Stimulated activated CD4-positive, alpha-beta T cell treated with anti-CD3 and anti-CD28 coated beads, Interleukin-15, amount 100 ng/mL, for 48 hours (primary cell): ENCODE measurements at places on chromosomes 6 and 20.

GRCh38 chr6:112150363-112150762, 63.0 kb downstream of the FAM229B start:
- DNase-seq, result no peak

DNA sequence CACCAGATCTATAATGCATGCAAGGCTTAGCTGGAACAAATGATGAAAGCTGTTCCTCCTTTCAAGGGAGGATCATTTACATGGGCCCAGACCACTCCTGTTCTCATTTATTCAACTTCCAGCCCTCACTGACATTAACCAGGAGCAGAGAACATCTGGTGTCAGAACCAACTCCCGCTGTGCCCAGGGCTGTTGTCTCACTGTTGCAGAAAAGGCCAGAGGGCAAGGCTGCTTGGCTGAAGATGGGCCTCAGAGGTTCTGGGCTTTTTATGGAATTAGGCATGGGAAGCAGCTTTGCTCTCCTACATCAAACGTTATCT, 164.2 kb downstream of the GMPR start:
- DNase-seq, result no peak

DNA sequence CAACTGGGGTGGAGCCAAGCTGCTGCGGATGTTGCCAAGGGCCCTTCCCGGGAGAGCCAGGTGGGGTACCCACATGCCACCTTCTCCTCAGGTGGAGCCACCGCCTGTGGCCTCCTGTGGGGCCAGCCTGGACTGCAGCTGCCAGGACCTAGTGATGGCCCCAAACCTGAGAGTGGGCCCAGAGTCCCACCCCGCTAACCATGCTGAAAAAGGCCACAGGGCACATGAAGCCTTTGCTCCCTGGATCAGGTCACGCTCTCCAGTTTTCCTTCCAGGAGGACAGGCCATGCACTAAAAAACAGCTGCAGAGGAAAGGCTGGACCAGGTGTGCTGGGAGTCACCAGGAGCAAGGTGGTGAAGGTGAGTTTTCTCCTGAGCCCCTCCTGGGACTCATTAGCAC, 73.9 kb upstream of the SLC22A16 start:
- no peak for DNase-seq

DNA sequence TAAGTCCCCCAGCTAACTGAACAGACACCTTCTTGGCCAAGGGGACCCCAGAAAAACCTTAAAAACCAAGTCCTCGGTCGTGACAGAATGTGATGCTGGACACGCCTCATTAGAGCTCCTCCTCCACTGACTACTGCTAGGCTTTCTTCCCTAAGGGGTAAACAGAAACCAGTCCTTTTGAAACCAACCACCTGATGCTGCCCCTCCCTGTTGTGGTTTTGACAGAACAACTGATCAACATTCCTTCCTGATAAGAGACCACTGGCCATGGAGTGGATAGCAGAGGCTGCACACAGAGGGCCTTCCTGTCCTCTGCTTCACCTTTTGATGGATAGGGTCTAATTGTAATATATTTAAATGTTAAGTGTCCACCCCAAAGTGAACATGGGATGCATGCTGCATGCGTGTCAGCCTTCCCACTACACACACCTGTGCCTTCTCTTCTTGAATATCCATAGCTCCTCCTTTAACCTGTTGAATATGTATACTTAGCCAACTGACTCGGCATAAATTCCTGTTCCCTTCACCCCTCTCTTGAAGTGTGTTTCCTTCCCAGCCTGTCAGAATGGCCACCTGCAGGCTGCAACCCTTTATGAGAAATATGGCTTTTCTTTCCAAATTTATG, 27.9 kb upstream of the SLC2A12 start:
- no peak for DNase-seq

- DNase-seq, result no peak
Measured at GRCh38 chr20:63834491-63834880, 3.4 kb upstream of the ZBTB46 start.

DNA sequence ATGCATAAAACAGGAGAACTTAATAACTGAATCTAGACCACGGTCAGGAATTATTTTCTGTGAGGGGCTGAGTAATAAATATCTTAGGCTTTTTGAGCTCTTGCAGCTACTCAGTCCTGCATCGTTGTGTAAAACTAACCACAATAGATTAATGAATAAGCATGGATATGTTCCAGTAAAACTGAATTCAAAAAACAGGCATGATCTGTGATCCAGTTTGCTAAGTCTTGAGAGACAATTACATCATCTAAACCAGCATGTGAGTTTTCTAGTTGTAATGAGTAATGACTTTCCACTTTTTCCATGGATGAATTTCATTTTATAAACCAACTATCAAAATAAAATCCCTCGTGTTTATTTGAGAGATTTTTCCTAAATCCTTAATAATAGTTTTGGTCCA, 336.8 kb downstream of the RFPL4B start:
- DNase-seq, result no peak

GRCh38 chr20:61371501-61372136, 119.6 kb downstream of the CDH4 start:
- DNase-seq, result no peak
